SK-MEL-5 (cell line): ENCODE measurements at places on chromosomes 6 and 20. TPM values are rescaled to one million over a fixed set of nuclear protein-coding genes. Genes with fewer than 3 reads are reported as not detected.

- no peak for DNase-seq
Measured at GRCh38 chr6:117542493-117542892, 59.8 kb downstream of the GOPC start.

The MYT1 gene
- total RNA-seq, result 0.29 and 1.8 TPM in 2 replicates

The SRXN1 gene
- total RNA-seq, result 111 and 125 TPM in 2 replicates

The GPX5 gene
- not detected in 2 replicates for total RNA-seq

GRCh38 chr6:44349904-44350649 lies 7.6 kb downstream of the SPATS1 start:
- peak; percentile 37 for DNase-seq

DNA sequence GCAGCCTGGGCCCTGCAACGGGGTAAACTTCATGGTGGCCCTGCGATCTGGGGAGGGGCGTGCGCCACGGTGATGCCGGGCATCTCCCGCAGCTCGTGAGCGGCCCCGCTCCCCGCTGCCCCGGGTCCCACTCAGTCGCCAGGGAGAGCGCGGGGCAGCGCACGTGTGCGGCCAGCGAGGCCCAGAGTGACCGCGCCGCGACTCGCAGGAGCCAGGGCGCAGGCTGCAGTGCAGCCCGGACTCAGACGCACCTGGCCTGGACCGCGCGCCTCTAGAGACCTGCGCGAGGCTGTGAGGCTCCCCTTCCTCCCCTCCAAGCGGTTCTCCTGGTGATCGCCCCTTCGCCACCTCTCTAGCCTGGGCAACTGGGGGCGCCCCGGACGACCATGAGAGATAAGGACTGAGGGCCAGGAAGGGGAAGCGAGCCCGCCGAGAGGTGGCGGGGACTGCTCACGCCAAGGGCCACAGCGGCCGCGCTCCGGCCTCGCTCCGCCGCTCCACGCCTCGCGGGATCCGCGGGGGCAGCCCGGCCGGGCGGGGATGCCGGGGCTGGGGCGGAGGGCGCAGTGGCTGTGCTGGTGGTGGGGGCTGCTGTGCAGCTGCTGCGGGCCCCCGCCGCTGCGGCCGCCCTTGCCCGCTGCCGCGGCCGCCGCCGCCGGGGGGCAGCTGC lies 652 bp downstream of the BMP6 start:
- no peak for DNase-seq

GRCh38 chr6:148082696-148083095 lies 259.9 kb upstream of the SASH1 start:
- DNase-seq, result no peak

The SUMO4 gene
- total RNA-seq, result 0.43 TPM in 1 of 2 replicates, not detected in the other

GRCh38 chr6:107956586-107957307 lies 1.3 kb downstream of the SEC63 start:
- no peak for DNase-seq

DNA sequence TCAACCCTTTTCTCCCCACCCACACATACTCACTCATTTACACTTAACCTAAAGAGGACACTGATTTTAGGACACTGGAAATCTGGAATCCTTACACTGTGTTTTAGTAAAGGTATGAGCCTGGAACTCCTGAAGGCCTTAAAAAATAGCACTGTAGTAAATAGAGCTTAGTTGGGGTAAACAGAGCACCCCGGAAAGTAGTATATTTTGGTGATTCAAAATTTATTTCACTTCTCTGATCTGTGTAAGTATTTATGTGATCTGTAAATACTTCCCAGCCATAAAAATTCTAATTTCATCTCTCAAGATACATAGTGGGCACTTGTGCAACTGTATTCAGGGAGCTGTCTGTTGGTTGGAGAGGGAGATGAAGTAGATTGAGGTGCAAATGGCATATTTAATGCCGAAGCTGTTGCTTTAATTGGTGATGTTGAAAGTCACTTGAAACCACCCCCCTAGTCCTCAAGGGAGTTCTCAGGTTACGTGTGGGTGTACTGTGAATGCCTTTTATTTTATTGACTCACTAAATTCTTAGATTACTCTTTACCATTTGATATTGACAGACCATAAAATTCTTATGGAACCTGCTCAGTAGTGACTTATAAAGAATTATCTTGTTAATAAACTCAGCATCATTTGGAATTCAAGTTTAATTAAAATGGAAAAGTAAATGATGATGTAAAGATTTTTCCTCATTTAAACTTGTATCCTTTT lies 154.9 kb downstream of the SOX4 start:
- DNase-seq, result peak; percentile 67

GRCh38 chr6:162234631-162235030 lies 492.9 kb downstream of the PRKN start:
- no peak for DNase-seq

The GRIK2 gene
- 8.5 and 9.3 TPM in 2 replicates for total RNA-seq
